ENCODE measurements at places on chromosomes 7 and 10. TPM values are rescaled to one million over a fixed set of nuclear protein-coding genes. Genes with fewer than 3 reads are reported as not detected.

Gene NPSR1
- not detected for total RNA-seq

Gene SLC26A5
- total RNA-seq = not detected

Gene IL15RA
- 16.1 TPM for total RNA-seq

Gene PTPRZ1
- not detected for total RNA-seq

Gene CLDN3
- total RNA-seq = 0.95 TPM

Gene GSDME
- total RNA-seq = 21.3 TPM

Gene ZP3
- 0.32 TPM for total RNA-seq

Gene DEPP1
- 318 TPM for total RNA-seq

Gene ZNRF2
- total RNA-seq = 5.9 TPM

Gene C10orf62
- not detected for total RNA-seq

Gene INA
- total RNA-seq = 0.40 TPM

Gene HYAL4
- not detected for total RNA-seq

Gene OR2A42
- not detected for total RNA-seq

Gene FLNC
- total RNA-seq = 81.8 TPM

Gene CALCR
- not detected for total RNA-seq

Gene SPDYE1
- not detected for total RNA-seq

Gene PSD
- 0.40 TPM for total RNA-seq

Gene OR2A1
- total RNA-seq = not detected

Gene PTN
- total RNA-seq = not detected

Gene NDUFB8
- 202 TPM for total RNA-seq

Gene TUBAL3
- total RNA-seq = not detected

Gene INSYN2A
- not detected for total RNA-seq

Gene OIT3
- not detected for total RNA-seq

Gene TMEM139
- total RNA-seq = not detected

Gene ST8SIA6
- 0.51 TPM for total RNA-seq

Gene ZC3HAV1
- 37.7 TPM for total RNA-seq

Gene GPR15LG
- not detected for total RNA-seq

Gene PRF1
- total RNA-seq = not detected

Gene COBL
- total RNA-seq = 0.11 TPM

Gene TEX47
- not detected for total RNA-seq

Gene PTPN20
- total RNA-seq = 0.27 TPM

Gene NYAP1
- 2.0 TPM for total RNA-seq

Gene SRGN
- 433 TPM for total RNA-seq

Gene PAX4
- total RNA-seq = not detected

Gene AS3MT
- total RNA-seq = not detected

Gene DUS4L
- 9.8 TPM for total RNA-seq

Gene CCZ1B
- total RNA-seq = 79.7 TPM

Gene FOXP2
- 3.3 TPM for total RNA-seq

Gene SLC26A4
- 0.77 TPM for total RNA-seq

Gene UTF1
- not detected for total RNA-seq

Gene SAP25
- total RNA-seq = 2.4 TPM

Gene SLC29A4
- total RNA-seq = 5.2 TPM

Measured in endothelial cell of umbilical vein (primary cell).